Putamen (tissue), 1 donor: ENCODE measurements at places on chromosomes 3 and 15.

GRCh38 chr3:20837676-20838302 lies 651.8 kb upstream of the SGO1 start:
- no peak for DNase-seq

GRCh38 chr3:124094496-124094895 lies 102.6 kb upstream of the ROPN1 start:
- DNase-seq: no peak

- no peak for DNase-seq
Observed at GRCh38 chr3:109683746-109684145, 346.4 kb upstream of the DPPA4 start.

DNA sequence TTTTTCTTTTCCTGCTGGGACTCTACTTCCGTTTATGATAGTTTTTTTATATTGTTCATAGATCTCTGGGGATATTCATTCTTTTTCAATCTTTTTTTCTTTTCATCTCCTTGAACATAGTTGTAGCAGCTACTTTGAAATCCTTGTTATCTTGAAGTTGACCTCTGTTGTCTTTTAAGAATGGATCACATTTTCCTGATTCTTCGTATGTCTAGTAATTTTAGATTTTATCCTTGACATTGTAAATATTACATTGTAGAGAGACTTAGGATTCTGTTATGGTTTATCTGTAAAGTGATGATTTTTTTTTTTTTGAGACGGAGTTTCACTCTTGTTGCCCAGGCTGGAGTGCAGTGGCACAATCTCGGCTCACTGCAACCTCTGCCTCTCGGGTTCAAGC lies 20.5 kb downstream of the MKRN2 start:
- DNase-seq: no peak

GRCh38 chr3:63922491-63923199 lies 10.5 kb upstream of the SCAANT1 start:
- DNase-seq: no peak

DNA sequence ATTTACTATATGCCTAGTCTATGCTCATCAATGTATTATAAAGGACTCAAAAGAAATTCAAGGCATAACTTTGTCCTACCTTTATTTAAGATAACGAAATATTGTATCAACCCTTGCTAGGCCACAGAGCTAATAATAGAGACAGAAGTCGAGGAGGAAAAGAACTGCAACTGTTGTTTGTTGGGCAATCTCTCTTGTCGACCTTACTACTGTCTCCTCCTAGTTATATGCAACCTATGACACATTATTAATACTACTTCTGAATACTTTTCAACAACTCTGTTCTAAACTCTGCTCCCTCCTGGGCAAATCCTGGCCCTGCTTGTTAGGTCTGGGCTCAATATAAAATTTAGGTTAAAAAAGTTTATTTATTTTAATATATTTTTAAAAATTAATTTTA lies 24.6 kb downstream of the SPPL2A start:
- DNase-seq: no peak

- no peak for DNase-seq
Observed at GRCh38 chr15:57862761-57863160, 156.2 kb downstream of the POLR2M start.

DNA sequence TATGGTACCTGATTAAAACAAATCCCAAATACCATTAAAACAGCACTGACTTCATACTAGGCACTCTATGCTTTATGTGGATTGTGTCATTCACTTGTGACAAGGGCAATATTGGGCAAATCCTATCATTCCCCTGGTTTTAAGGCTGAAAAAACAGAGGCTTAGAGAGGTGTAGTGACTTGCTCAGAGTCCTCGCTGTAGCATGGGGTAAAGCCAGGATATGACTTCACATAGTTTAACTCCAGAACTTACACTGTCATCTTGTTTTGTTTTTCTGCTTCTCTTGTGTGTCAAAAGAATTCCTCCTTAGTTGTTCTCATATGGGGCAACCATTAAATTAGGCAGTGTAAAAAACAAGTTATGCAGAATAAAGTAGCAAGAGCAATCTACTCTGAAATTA lies 40.3 kb upstream of the ICE2 start:
- no peak for DNase-seq

DNA sequence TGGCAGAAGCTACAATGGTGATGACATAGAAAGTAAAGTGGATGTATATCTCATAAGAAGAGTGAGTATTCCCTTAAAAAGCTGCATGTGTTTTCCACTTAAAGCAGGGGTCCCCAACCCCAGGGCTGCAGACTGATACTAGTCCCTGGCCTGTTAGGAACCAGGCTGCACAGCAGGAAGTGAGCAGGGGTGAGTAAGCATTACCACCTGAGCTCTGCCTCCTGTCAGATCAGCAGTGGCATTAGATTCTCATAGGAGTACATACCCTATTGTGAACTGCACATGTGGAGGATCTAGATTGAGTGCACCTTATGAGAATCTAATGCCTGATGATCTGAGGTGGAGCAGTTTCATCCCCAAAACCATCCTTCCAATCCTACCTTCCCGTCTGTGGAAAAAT lies 126.1 kb upstream of the CMC1 start:
- no peak for DNase-seq

GRCh38 chr3:162295323-162295983 lies 798.8 kb downstream of the OTOL1 start:
- no peak for DNase-seq

GRCh38 chr15:90035840-90036230 lies 34.7 kb downstream of the ZNF710 start:
- no peak for DNase-seq

GRCh38 chr15:60964527-60964926 lies 264.6 kb downstream of the RORA start:
- no peak for DNase-seq

- DNase-seq: no peak
Observed at GRCh38 chr3:80559701-80560100, 791.9 kb upstream of the ROBO1 start.

DNA sequence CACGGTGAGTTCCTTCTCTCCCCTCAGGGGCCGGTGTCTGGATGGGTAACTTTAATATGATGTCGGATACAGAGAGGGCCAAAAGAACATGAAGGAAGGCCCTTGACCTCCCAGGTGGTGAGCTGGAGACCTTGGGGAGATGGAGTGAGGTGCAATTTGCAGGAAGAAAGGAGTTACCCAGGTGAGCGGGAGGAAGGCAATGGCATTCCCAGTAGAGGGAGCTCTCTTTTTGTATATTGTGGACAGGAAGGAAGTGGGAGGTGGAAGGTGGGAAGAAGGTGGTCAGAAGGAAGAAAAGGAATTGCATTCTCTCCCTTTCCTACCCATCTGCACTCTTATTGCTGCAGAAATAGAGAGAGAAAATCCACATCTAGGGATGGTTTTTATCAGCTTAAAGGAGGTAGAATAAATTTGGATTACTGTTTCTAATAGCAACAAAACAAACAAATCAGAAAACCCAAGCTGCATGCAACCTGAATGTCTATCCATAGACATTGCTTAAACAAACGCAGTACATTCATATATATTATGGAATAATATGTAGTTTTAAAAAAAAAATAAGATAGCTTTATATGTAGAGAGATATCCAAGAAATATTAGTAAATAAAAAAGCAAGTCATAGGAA lies 169.0 kb upstream of the TSC22D2 start:
- DNase-seq: no peak
